Urinary bladder (tissue), 4 donors: ENCODE measurements at places on chromosomes 6 and 20. TPM values are rescaled to one million over a fixed set of nuclear protein-coding genes. Genes with fewer than 3 reads are reported as not detected.

The BTN3A1 gene
- total RNA-seq = 39.8 TPM

The MICB gene
- 1.6 TPM for total RNA-seq

The NR2E1 gene
- total RNA-seq = not detected

The SASH1 gene
- 92.2 TPM for total RNA-seq

The CALHM4 gene
- total RNA-seq = not detected

The EDN1 gene
- total RNA-seq = 13.5 TPM

The TRIM10 gene
- 0.42 TPM for total RNA-seq

The NMBR gene
- total RNA-seq = 0.32 TPM

The SLA2 gene
- total RNA-seq = 0.11 TPM

The SPATS1 gene
- total RNA-seq = not detected

The ANKRD66 gene
- total RNA-seq = not detected
